ENCODE measurements at places on chromosomes 13 and 19.
A peak's percentile ranks its signal among the peaks of the same experiment; 100 is the strongest.

GRCh38 chr13:35690581-35691207 lies 214.2 kb upstream of the MAB21L1 start:
- ATAC-seq: no peak

GRCh38 chr13:76086729-76087128 lies 450.6 kb downstream of the LMO7 start:
- ATAC-seq: no peak

DNA sequence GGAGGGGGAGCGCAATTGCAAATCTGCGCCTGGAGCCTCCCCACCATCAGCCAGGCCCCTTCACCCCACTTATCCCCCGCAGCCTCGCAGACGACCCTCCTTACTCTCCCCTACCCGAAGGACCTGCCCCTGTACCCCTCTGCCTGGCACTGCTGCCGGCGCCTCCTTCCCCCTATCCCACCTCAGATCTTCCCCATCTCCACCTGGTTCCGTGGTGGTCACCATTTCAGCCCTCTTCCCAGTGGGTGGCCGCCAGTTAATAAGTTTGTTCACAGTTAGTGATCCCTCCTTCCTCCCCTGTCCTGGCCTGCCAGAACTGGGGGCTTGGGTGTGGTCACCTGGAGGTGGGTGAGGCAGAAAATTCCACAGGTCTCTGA lies 397 bp downstream of the SLC44A2 start:
- no peak for ATAC-seq

- no peak for ATAC-seq
Measured at GRCh38 chr13:26503826-26504594, 53.5 kb upstream of the WASF3 start.

- no peak for ATAC-seq
Measured at GRCh38 chr19:15555021-15555420, 46.7 kb downstream of the CYP4F22 start.

DNA sequence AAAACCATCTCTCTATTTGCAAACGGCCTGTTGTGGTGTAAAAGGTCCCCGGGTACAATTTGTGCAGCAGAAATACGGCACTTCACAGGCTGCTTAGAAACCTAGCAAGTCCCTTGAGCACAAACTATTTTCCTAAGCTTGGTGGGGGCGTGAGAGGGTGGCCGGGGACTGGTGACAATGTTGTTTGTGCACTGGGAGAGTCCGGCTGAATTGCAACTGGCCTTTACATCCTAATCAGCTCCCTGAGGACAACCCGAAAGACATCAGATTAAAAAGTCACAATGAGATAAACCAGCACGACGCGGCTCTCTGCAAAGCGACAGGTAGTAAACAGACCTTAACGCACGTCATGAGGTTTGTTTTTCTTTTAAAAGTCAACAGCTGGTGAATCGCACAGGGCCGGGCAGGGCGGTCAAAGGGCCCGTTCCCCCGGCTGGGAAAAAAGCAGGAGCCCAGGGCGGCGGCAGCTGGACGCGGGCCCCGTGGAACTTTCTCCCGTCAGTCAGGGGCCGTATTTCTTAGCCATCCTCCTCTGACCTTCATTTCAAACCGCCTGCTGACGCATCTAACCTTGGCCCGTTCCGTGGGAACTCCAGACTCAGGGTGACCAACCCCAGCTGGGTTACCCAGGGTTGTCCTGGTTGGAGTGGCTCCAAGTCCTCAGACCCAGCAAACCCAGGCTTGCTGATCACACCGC lies 112.3 kb downstream of the GADD45B start:
- ATAC-seq: no peak

DNA sequence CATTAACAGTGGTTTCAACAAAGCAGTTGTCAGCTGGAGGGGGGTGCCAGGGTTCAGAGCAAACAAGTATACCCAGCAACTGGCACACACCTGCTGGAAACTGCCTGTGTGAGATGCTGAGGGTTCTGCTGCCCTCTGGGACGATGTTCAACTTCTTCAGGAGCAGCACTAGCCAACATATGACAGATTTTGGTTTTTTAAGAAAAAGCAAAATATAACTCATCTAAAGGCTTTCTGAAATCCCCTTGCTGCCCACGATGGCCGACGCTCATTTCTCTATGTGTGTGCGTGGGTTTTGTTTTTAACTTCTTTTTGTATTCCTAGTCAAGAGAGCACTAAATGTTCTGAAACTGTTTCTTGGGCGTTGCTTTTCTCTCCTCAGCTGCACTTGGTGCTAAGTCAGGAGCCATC lies 79.9 kb downstream of the MRPL57 start:
- ATAC-seq: peak; percentile 42

GRCh38 chr19:22052644-22053013 lies 345 bp downstream of the ZNF257 start:
- ATAC-seq: peak; percentile 61

DNA sequence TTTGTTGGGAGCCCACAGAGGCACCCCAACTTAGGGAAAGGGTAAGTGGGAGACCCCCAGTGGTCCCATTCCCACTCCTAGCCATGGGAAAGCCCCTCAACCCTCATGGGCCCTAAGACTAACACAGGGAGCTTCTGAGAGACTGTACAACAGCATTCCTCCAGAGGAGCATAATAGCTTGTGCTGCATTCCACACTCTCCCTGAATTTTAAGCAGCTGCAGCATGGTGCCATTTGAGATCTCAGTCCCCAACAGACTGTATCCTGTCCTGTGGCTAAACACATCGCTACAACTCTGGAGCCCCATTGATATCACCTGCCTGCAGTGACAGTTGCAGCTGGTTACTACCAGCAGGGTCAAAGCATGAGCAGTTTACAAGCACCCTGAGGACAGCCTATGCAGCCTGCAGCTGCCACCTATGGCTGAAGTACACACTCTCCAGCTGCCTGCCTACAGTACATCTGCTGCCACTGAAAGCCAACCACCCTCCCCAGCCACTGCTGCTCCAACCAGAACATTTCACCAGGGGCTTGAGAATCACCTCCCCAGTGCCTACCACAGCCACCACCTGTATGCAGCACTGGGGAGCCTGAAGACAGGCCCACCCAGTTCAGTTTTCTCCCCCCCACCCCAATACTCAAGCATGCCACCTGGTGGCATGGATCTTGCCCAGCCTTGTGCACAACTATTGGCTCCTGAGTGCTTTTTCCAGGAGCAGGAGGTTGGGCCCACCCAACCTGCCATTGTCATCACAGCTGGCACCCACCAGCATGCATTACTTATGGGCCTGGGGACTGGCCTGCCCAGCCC lies 557.3 kb downstream of the GPC5 start:
- ATAC-seq: no peak

DNA sequence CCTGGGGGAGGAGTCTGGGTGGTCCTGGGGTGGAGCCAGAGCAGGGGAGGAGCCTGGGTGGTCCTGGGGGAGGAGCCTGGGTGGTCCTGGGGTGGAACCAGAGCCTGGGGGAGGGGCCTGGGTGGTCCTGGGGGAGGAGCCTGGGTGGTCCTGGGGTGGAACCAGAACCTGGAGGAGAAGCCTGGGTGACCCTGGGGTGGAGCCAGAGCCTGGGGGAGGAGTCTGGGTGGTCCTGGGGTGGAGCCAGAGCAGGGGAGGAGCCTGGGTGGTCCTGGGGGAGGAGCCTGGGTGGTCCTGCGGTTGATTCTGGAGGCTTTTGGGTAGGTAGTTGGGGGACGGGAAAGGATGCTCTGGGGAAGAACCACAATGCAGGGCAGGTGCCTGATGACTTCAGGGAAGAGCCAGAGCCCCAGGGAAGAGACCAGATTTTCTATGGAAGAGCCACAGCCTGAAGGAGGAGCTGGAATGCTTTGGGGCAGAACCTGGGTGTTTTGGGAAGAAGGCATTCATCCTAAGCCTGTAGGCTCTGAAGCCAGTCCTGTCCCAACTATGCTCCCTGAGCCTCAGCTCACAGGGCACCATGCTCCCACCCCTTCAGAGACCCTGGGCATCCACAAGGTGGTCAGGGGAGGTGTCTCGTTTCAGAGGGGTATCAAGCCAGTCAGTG lies 15.0 kb downstream of the MRPS12 start:
- ATAC-seq: no peak

GRCh38 chr13:97385854-97386253 lies 48.1 kb upstream of the RAP2A start:
- no peak for ATAC-seq

GRCh38 chr13:47991859-47992258 lies 9.2 kb downstream of the SUCLA2 start:
- ATAC-seq: no peak

DNA sequence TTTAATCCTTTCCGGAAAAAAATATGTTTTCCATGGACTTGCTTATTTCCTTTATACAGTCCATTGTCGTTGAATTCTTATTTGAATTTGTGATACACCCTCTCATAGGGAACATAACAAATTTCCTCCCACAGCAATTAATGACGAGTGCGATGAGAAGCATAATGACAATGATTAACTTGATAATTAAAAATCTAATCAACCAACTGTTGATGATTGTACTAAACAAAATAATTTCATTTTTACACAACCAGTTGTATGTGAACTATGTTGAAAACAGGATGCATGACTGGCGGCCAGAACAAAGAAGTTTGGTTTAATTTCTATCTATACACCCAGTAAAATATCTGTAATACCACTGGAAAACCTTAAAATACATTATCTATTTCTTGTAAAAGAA lies 26.1 kb upstream of the CEACAM21 start:
- ATAC-seq: no peak
